Neural progenitor cell (in vitro differentiated cells): ENCODE measurements at places on chromosomes 5 and 9. TPM values are rescaled to one million over a fixed set of nuclear protein-coding genes. Genes with fewer than 3 reads are reported as not detected.

DNA sequence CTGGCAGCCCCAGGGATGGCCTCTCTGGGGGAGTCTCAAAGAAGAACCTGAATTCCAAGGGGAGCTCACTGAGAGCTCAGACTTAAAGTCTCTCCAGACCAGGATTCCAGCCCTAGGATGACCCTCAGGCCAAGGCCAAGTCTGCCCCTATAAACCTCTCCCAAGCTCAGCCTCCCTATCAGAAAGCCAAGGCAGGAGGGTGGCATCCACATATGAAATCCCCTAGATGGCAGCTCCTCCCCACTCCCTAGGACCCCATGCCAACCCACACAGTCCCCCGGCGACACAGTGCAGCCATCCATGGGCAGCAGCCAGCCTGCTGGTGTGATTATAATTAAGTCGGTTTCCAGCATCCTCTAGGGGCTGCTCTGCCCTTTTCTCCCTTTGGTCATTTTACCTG, 269.9 kb downstream of the CDK5RAP2 start:
- no peak for DNase-seq

DNA sequence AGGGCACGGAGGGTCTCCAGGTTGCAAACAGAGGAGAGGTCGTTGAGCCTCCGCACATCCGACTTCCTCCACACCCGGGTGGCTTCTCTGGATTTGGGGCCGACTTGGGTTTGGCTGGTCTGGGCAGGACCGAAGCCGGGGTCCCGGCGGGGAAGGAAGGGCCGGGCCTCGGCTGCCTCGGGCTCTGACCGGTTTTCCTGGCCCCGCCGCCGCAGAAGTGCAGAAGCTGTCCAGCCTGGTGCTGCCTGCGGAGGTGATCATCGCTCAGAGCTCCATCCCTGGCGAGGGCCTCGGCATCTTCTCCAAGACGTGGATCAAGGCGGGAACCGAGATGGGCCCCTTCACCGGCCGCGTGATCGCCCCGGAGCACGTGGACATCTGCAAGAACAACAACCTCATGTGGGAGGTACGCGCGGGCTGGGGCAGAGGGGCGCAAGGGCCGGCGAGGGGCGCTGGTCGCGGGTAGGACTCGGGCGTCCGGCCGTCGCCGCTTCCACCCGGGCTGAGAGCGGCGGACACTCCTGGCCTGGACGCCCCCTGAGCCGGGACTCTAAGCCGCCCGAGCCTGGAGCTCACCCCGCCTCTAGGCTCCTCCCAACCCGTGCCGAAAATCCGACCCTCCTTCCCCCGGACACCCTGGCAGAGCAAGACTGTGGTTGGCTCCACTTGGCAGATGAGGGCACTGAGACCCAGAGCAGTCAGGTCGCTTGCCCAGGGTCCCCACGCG, 2.2 kb downstream of the PRDM12 start:
- peak; percentile 57 for DNase-seq

The KIF20A gene
- 128 and 158 TPM in 2 replicates for total RNA-seq

The FBP2 gene
- not detected in 2 replicates for total RNA-seq
